ENCODE measurements at places on chromosomes 7 and 10. TPM values are rescaled to one million over a fixed set of nuclear protein-coding genes. Genes with fewer than 3 reads are reported as not detected.

SPDYE8 gene
- not detected for polyA plus RNA-seq

SH2D4B gene
- 0.03 TPM for polyA plus RNA-seq

GRCh38 chr7:17058568-17058967 lies 176.8 kb upstream of the AGR3 start:
- no peak overlapping the region for H3K27ac ChIP-seq
- no peak overlapping the region for H3K4me3 ChIP-seq
- no peaks in the 10 kb centered on the region for H3K36me3 ChIP-seq
- DNase-seq: no peak
- peaks cover 30% of the 10 kb centered on the region for H3K4me1 ChIP-seq
- H3K27me3 ChIP-seq: no peaks in the 10 kb centered on the region

DNA sequence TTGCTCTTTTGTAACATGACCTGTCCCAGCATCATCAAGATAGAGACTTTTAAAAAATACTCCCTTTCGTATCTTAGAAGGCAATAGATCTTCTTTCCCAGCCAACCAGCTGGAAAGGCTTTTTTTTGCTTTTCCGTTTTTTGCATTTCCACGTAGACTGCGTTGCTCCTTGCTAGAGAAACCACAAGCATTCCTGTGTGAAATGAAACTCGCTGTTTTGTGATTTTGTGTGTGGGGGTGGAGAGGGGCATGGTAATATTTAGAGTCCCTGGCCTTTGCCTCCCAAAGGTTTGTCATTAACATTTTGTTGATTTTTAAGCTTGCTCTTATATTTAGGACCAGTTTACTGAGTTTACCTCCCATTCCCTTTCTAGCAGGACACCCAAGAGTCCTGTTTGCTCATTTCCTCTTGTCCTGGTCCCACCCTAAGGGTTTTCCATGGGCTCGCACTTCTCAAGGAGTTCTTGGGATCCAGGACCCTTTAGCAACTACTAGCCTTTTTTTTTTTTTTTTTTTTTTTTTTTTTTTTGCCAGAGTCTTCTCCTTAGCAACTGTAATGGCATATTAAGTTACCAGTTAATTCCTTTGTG lies 243.6 kb downstream of the BICC1 start:
- peak overlapping the region; percentile 74 for H3K4me3 ChIP-seq
- H3K36me3 ChIP-seq: no peaks in the 10 kb centered on the region
- H3K27me3 ChIP-seq: no peaks in the 10 kb centered on the region
- peak overlapping the region; percentile 42 for H3K27ac ChIP-seq
- no peak for DNase-seq
- H3K4me1 ChIP-seq: peaks cover 8% of the 10 kb centered on the region
